Activated CD4-positive, CD25-positive, alpha-beta regulatory T cell treated with anti-CD3 and anti-CD28 coated beads, Interleukin-2, amount 50 U/mL, for 72 hours (primary cell): ENCODE measurements at places on chromosomes 5 and 9.

DNA sequence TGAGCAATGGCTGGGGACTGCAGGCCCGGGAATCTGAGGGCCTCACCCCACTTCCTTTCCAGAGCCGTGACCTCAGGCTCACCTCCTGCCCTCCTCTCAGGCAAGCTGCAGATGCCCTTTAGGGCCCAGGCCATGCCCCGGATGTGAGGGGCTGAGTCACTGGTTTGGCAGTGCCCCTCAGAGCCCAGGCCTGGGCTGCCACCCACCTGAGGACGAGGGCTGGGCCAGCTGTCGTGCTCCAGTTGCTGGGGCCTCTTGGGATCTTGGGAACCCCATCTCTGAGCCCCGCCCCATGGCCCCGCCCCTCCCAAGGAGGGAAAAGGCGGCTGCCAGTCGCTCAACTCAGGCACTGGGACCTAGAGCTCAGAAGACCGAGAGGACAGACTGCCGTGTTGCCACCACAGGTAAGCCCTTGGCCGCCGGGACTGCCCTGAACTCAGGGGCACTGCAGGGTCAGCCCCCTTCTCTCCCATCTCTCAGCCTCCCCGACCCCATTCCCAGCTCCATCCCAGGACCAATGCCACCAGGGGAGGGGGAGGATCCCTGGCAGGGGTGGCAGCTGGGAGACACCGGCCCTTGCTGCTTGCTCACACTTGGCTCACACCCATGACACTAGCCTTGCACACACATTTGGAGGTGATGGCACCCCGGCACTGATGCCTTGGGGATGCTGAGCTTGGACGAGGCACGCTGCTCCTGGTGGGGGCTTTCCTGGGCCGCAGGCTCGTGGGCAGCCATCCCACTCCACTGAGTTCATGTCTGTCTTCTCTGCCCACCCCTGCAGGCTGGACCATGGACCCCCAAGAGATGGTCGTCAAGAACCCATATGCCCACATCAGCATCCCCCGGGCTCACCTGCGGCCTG lies at the start of gene CYSRT1:
TSS of gene CYSRT1 (plus strand) at position 345 of the 865 bp plus-strand sequence. CDS start at position 793, 448 bp downstream.
- no peak for DNase-seq

DNA sequence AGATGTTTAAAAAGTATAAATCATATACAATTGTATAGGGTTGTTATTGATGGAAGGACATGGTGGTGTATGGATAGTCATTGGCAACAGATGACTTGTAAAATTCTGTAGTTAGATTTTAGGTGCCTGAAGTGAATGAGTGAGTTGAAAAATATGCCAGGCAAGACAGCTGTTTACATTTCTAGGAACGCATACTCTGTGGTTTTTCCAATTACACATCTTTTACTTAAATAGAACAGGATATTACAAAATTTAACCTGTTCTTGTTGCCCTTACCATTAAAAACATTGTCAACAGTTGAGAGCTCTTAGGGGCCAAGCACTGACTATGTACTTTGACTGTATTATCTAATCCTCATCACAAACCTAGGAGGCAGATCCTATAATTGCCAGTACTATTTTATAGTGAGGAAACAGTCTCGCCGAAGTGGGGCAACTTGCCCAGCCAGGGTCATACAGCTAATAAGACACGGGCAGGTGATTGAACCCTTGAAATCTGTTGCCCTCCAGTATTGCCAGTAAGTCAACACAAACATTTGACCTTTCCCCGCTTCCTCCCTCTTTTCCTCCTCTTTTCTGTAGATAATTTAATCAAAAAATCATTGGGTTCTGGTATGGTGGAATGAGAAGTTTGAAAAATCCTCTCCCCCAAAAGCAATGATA lies 88.6 kb downstream of the MACROH2A1 start:
- DNase-seq: no peak

- no peak for DNase-seq
These were observed 420.9 kb downstream of the IRX2 start for GRCh38 chr5:2330325-2331130.

- DNase-seq: no peak
These were observed 124.3 kb downstream of the AOPEP start for GRCh38 chr9:94850540-94851434.

DNA sequence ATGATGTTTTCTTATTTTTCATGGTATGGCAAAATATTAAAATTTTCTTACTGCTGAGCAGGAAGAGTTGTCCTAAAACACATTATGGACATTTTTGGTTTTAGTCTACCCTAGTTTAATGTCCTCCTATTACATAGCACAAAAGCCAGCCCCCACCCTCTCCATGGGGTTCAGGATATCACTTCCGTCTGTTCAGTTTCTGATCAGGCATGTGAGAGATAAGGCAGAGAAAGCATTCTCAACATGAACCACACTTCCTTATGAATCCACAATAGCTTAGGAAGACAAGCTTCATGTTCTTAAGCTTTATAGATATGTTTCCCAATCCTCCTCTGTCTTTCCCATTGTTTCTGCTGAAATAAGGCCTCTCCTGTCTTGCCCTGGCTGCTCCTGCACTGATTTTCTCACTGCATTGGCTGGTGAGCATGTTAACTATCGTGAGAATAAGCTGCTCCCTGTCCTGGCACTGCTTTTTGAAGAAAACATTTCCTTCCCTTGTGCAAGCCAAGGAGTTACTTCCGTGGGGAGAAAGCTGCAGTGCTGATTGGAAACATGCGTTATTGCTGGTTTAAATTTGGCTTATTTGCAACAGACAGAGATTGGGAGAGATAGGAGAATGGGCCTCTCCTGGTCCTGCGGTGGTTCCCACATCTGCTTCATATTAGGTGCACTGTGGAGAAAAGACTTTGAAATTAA lies 260.3 kb upstream of the RPS23 start:
- no peak for DNase-seq

DNA sequence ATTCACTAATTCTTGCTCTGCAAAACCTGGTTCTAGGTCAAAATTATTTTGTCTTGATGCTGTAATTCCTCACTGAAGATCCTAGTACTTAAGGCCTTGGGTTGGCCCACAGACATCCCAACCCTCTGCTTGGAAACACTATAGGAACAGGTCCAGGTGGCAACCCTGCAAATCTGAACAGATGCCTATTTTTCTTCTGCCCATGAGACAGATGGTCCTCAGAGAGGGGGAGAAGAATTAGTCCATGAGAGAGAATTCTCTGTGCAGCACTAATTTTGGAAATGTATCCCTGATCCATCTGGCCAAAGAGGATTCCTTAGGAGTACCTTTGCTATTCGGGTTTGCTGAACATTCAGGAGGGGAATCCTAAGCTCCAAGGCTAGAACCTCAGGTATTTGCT lies 156.3 kb downstream of the ELAVL2 start:
- no peak for DNase-seq

- DNase-seq: no peak
These were observed 298.7 kb upstream of the CDH6 start for GRCh38 chr5:30894811-30895210.

GRCh38 chr5:10278658-10279279 lies 28.7 kb downstream of the CCT5 start:
- DNase-seq: no peak

GRCh38 chr5:40578501-40579451 lies 100.9 kb upstream of the PTGER4 start:
- no peak for DNase-seq

- DNase-seq: no peak
These were observed 13.5 kb upstream of the DHFR start for GRCh38 chr5:80668016-80668969.
